ENCODE measurements at places on chromosomes 5 and 9.

GRCh38 chr9:110509792-110510191, 69.7 kb downstream of the SVEP1 start:
- no peak for DNase-seq

DNA sequence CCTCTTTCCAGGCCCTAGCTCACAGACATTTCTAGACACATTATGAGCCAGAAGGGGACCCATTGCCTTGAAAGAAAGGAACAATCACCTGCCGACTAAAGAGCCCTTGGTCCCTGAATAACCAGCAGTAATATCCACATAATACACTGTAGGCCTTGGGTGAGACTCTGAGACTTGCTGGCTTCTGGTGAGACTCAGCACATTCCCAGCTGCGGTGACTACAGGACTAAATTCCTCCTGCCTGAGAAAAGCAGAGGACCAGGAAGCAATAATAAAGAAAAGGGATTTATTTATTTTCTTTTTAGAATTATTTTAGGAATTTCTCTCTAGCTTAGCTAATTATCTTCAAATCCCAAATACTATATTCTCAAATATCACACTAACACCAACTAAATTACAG, 87.8 kb upstream of the RGS7BP start:
- DNase-seq: no peak

DNA sequence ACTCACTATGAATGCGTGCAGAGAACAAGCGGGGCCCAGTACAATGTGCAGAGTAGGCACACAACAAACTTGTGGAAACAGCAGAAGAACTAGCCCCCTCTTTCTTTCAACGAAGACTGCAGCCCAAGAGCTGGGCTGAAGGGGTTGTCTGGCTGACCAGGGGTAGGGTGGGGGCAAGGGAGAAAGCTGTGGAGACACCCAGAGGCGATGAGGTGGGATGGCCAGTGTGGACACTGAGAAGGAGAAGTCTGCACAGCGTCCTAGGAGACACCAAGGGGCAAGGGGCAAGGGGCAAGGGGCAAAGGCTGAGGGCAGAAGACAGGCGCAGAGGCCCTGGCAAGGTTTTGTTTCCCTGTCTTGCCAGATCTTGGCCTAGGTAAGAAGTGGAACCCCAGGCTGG, 62.3 kb downstream of the LIFR start:
- DNase-seq: no peak

GRCh38 chr5:142748568-142749249, 21.5 kb upstream of the ARHGAP26 start:
- DNase-seq: no peak

GRCh38 chr5:5497152-5497788, 74.8 kb downstream of the ICE1 start:
- no peak for DNase-seq

- no peak for DNase-seq
Measured at GRCh38 chr9:87081503-87081902, 134.2 kb upstream of the GAS1 start.

DNA sequence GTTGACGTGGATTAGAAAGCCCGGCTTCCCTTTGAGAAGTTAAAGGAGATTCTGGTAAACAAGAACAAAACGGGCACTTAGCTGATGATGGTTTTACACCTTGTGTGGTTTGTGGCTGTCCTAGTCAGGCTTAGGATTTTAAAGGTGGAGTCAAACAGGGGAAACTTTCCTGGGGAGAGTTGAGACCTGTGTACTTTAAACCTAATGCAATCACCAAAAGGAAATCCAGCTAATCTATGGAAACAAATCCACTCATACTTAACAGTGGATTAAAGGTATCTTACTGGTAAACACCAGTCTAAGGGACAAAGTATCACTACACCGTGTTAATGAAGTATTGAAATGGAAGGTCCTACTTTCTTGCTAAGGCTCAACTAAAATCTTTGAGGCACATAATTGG, 150.3 kb upstream of the PCA3 start:
- DNase-seq: no peak

DNA sequence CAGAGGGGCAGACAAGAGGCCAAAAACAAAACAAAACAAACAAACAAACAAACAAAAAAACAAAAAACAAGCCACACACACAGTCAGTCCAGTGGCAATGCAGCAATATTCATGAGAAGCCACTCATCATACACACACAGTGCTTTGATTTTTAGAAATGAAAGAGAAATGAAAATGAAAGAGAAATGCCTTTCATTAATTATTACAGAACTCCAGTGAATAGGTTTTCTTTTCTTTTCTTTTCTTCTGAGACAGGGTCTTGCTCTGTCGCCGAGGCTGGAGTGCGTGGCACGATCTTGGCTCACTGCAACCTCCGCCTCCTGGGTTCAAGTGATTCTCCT, 36.9 kb downstream of the SPRY4 start:
- DNase-seq: no peak

- peak; percentile 33 for DNase-seq
Measured at GRCh38 chr9:91101611-91102168, 260.0 kb downstream of the AUH start.

GRCh38 chr9:101317735-101318134, 67.1 kb downstream of the BAAT start:
- no peak for DNase-seq

GRCh38 chr5:57368010-57368409, 114.6 kb downstream of the ACTBL2 start:
- no peak for DNase-seq

GRCh38 chr5:55391707-55392106, 83.9 kb downstream of the MTREX start:
- no peak for DNase-seq
